ENCODE measurements at places on chromosomes 1 and 21.

- DNase-seq = no peak
Measured at GRCh38 chr1:5690898-5691297, 301.3 kb downstream of the NPHP4 start.

- no peak for DNase-seq
Measured at GRCh38 chr1:224432146-224432545, 2.5 kb downstream of the WDR26 start.

GRCh38 chr1:26119892-26120608 is 8.4 kb downstream of the PDIK1L start:
- no peak for DNase-seq

GRCh38 chr21:44893948-44894656 is 20.6 kb upstream of the PTTG1IP start:
- DNase-seq = no peak

DNA sequence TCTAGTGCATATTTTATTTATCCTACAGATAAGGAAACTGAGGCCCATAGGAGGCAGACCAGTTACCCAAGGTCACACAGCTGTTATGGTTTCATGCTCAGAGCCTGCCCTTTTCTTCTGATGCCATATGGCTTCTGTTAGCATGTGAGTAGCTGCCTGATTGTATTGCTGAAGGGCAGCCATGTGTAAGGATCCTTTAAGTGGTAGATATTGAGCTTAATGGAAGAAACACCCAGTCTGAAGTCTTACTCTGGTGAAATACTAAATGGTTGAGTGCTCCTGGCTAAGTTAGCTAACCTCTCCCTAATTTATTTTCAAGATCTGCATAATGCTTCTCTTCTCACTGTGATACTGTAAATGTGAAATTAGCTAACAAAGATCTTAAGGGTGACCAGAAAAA is 30.9 kb downstream of the ADAMTS5 start:
- no peak for DNase-seq

GRCh38 chr21:46416551-46416950 is 42.1 kb upstream of the DIP2A start:
- no peak for DNase-seq

DNA sequence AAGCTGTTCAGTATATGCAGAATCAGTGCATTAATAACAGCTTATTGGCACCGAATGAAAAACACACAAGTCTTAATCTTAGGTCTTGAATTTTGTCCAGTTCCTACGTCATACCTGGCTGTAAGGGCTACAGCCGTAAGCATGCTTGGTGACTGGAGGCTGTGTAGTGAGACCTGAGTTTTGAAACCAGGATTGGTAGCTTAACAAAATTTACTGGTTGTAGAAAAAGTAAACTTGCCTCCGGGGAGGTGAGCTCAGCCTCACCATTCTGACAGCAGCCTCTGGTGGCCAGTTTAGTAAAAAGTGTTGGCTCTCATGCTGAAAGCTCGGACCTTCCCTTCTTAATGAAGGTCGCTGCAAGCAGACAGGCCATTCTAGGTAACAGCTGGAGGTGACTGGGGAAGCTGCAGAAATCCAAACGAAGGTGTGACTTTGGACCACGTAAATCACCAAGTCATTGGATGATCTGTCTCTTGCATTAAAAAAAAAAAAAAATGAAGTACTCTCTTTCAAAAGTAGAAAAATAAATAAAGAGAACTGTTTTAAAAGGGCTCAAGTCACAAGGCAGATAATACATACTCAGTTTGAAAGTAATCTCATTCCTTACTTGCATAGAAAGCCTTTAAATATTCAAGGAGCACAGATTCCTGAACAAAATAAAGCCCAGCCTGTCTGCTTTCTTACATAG is 48.9 kb downstream of the HLCS start:
- peak; percentile 53 for DNase-seq

DNA sequence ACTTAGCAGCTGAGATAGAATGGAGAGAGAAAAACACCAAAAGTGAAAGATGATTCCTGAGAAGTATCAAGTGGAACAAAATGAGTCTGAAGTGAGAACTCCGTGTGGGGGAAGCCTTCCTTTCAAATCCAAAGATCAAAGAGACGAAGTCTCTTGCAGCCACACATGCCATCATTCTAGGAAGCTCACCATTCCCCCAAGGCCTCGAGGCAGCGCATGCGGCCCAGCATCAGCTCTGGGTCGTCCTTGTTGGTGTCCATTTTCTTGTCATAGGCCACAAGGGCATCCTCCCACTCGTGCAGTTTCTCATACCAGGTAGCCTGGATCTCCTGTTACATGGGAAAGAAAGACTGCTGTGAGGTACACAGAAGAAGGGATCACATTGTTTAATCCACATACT is 32.2 kb upstream of the ANGPTL7 start:
- no peak for DNase-seq

GRCh38 chr1:7473223-7474142 is 297.6 kb upstream of the VAMP3 start:
- no peak for DNase-seq

DNA sequence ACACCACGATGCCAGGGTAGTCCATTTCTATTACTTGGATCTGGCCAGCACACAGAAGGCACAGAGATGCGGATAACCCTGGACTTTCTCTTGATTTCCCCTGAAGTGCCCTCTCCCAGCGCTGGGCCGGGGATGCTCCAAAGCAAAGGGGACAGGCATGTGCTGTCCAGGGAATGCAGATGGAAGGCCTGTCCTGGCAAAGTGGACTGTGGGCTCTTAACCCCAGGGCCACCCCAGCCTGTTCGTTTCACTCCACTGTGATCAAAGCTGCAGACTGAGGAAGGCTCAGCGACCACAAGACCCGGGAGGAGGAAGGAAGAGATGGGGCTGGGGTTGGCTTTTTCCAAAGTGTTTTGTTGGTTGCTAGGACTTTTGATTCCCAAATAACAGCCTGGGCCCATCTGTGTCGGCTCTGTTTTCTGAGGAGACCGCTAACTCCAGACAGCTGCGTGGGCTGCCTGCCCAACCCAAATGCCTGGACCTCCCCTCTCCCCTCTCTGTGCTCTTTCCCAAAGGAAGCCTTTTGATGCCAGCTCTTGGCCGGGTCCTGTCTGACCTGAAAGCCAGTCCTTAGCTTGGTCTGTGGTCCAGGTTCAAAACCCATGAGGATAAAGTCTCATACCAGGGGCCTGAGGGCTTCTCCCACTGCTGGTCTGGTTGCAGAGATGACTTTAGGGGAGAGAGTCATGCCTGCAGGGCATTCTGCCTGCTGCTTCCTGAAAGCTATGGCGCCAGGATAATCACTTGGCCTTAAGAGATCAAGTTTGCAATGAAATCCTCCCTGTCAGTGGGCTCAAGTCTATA is 119.6 kb upstream of the CD34 start:
- peak; percentile 65 for DNase-seq

- no peak for DNase-seq
Measured at GRCh38 chr1:10808441-10808840, 12.0 kb upstream of the CASZ1 start.

GRCh38 chr1:36339215-36339614 is 15.8 kb upstream of the EVA1B start:
- no peak for DNase-seq

GRCh38 chr1:25041916-25042315 is 111.8 kb upstream of the RUNX3 start:
- DNase-seq = no peak

- peak; percentile 61 for DNase-seq
Measured at GRCh38 chr1:61287734-61288133, 205.4 kb downstream of the NFIA start.

DNA sequence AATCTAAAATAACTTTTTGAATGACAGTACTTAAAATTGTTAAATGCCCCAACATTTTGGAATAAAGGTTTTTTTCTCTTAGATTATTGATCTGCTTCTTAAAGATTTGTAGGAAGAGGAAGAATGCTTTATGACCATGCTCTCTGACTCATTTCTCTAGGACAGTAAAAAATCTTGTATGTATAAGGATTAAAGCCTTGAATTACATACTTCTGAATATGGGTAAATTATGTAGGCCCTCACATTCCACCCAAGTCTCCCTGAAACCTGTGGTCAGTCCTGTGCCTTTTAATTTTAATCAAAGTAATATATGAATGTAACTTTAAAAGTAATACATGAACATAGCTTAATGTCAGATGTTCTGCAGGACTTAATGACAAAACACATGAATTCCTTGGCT is 50.5 kb downstream of the ABCD3 start:
- no peak for DNase-seq

- DNase-seq = peak; percentile 52
Measured at GRCh38 chr1:48931506-48932192, 155.0 kb upstream of the BEND5 start.

- no peak for DNase-seq
Measured at GRCh38 chr1:32144033-32144432, 35.4 kb upstream of the TXLNA start.

GRCh38 chr1:93695411-93696005 is 13.9 kb upstream of the BCAR3 start:
- DNase-seq = no peak

GRCh38 chr1:8396786-8397406 is 79.0 kb downstream of the SLC45A1 start:
- DNase-seq = peak; percentile 86

DNA sequence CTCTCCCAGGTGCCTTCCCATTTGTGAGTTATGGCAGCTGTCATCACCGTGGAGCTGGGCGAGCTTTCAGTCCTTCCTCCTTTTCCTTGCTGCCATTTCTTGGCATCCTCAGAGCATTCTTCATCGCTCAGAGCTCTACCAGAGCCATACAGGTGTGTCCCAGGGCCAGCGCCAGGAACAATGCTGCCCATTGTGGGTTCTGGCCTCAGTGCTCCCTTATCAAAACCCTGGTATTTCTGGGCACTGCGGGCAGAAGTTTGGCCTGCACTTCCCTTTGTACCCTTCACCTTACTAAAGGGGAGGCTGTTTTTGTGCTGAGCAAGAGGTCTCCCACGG is 28.5 kb downstream of the RASSF5 start:
- DNase-seq = no peak

DNA sequence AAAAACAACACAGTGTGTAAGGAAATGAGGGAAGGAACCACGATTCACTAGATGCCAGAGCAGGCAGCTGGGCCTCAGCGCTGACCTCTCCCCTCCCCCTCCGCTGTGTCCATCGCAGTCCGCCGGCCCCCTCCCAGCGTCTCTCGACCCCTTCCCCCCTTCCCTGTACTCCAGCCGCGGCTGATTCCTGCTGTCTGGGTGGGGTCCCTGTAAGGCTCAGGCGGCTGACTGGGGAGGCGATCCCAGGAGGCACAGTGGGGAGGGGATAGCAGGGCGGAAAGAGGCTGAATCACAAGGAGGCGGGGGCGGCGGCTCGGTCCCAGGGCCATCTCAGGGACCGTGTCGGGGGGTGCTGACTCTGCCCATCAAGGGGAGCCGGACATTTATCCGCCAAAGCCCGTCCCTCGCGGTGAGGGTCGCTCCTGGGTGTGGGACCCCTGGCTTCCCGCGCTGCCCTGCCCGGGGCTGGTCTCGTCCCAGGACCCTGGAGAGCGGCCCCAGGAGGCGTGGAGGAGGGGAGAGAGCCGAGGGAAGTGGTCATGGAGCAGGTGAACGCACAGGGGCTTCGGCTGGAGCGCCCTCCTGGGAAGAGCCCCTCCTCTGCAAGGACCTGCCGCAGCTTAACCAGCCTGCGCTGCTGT is 241.9 kb downstream of the PTPRU start:
- no peak for DNase-seq

DNA sequence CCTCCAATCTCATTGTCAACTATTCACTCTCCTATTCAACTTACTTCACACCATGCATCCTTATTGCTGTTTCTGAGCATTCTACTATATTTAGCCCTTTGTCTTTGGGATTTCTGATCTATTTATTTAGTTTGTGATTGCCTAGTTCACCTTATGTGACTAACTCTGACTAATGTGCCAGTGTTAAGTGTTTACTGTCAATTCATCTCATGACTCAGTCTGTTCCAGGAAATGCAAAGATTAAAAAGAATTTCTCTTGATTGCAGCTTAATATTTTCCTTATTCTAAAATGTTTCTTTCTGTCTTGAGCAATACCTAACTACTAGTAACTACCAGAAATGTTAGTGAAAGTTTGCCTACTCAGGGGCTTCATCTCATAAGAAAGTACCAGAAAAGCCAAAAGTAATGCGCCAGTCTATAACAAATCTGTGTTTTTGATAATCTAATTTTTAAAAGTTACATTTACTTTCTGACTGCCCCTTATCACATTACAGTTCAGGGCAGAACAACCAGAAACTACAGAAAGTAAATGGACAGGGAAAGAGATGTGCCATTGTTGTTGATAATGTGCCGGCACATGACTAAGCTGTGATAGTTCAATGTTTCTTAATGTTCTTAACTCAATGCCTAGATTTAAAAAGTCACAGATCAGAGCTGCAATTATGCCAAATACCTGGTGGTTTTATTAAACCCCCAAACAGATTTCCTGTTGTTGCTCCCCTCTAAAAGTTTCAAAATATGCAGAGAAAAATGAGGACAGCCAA is 556.5 kb downstream of the PTBP2 start:
- peak; percentile 12 for DNase-seq

DNA sequence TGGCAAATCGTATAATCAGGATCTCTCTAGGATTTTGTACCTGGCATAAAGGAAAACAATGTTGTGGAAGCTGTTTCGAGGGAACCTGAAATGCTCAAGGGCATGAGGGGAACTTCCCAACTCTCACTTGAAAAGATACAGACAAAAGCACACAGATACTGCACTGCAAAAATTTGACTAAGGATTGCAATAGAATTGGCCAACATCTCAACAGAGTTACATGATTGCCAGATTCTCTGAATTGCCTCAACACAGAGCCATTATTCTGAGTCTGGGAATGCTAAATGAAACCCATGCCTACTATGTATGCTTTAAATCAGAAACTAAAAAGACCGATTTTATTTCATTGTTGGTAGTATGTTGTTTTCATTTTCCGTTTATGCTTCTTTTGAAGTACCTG is 16.0 kb downstream of the KRTAP19-8 start:
- DNase-seq = no peak

- DNase-seq = no peak
Measured at GRCh38 chr1:35866991-35867390, 16.0 kb upstream of the AGO1 start.

GRCh38 chr1:81118550-81118949 is 682.2 kb upstream of the ADGRL2 start:
- no peak for DNase-seq

- DNase-seq = no peak
Measured at GRCh38 chr1:156336242-156336641, 1.9 kb downstream of the CCT3 start.

DNA sequence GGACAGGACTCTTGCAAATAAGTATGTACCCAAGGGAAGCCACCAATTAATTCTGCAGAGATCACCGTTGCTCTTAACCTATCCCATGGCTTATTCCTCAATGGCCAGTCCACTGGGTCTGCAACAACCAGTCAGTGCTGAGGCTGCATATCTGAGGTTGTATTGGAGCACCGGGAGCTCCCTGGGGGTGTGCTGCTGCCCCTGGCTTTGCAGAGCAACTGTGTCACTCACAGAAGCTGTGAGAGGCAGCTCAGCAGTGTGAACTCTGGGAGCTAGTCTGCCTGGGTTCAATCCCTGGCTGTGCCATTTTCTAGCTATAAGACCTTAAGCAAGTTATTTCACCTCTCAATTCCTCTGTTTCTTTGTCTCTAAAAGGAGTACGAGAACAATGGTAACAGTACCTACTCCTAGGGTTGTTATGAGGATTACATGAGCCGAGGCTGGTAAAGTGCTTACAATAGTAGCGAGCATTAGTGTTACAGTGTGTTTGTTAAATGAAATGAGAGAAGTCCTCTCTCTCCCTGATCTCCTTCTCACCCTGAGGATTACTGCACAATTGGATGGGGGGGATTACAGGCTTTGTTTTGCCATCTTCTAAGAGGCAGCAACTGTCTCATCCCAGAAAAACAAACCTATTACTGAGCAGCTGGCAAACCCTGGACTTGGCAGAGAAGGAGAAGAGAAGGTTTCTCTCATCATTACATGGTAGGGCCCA is 3.6 kb downstream of the RXRG start:
- DNase-seq = no peak

GRCh38 chr1:28213315-28213714 is 19.5 kb downstream of the DNAJC8 start:
- no peak for DNase-seq

- DNase-seq = no peak
Measured at GRCh38 chr1:227775841-227776240, 39.6 kb upstream of the PRSS38 start.

Data from AG20443 (cell line).